ENCODE measurements at places on chromosomes 6 and 20.

DNA sequence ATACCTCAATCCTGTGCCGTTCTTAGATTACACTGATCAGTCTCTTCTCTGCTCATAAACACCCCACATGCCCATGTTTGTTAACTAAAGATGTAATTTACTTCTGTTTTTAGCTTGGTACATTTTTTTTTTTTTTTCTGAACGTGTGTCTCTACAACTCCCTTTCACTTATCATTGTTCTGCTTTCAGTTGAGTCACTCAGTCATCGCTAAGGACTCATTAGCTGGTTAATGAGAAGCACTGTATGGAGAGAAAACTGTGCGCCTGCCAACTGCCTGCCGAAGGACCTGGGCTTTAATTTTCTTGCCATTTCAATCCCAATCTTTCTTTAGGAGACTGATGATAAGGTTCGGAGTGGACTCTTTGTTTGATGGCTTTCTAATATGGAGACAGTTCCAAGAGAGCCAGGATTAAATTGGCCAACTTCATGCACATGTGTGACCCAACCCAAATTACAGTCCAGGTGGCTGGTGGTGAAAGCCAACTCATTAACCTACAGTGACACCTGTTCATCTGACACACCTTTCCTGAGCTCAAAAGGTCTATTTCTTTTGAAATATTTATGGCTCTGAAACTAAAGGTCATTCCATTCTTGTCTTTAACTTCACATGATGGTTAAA lies 334.1 kb downstream of the BCKDHB start:
- DNase-seq = no peak

- DNase-seq = no peak
These were observed 1.3 kb upstream of the MYBL2 start for GRCh38 chr20:43665466-43666176.

- no peak for DNase-seq
These were observed at the start of gene WFDC13 for GRCh38 chr20:45701873-45702272. WFDC13 (plus strand) TSS chr20:45702038; CDS start chr20:45702124, 86 bp downstream.

DNA sequence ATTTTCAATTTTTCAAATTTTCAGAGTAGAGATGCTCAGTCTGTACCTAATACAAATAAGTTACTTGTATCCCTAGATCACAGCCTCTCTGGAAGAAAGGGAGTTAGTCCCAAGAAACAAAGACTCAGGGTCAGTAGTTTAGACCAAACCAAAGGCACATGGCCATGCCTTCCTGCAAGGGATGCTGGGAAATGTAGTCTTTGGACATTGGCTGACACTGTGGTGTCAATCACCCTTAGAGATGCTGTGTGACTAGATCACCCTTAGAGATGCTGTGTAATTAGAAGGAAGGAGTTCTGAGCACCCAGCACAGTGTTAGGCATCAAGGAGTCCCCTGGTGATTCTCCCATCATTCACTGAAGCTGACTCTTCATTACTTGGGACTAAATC lies 202.1 kb downstream of the NFATC2 start:
- DNase-seq = no peak

DNA sequence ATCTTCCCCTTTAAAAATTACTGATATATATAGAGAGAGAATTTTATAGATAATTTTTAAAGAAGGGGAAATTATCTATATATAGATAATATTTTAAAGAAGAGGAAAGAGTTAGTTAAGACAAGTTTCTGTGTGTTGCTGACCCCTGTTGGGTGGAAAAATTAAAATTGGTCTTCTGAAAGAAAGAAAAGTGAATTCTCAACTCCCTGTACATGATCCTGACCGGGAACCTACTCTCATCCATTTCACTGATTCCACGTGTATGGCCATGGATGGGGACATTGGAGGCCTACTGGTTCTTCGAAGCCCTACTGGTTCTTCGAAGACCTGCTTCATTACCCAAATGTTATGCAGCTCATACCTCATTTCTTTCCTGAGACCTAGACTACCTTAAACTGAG lies 53.0 kb upstream of the TCF21 start:
- no peak for DNase-seq

GRCh38 chr6:116003668-116004067 lies 57.0 kb downstream of the FRK start:
- DNase-seq = no peak

GRCh38 chr6:23388086-23388783 lies 737.8 kb upstream of the NRSN1 start:
- DNase-seq = peak; percentile 4

- DNase-seq = no peak
These were observed 392.2 kb upstream of the MARCKS start for GRCh38 chr6:113464960-113465359.

- DNase-seq = no peak
These were observed 119.6 kb upstream of the DOK5 start for GRCh38 chr20:54355631-54356280.

DNA sequence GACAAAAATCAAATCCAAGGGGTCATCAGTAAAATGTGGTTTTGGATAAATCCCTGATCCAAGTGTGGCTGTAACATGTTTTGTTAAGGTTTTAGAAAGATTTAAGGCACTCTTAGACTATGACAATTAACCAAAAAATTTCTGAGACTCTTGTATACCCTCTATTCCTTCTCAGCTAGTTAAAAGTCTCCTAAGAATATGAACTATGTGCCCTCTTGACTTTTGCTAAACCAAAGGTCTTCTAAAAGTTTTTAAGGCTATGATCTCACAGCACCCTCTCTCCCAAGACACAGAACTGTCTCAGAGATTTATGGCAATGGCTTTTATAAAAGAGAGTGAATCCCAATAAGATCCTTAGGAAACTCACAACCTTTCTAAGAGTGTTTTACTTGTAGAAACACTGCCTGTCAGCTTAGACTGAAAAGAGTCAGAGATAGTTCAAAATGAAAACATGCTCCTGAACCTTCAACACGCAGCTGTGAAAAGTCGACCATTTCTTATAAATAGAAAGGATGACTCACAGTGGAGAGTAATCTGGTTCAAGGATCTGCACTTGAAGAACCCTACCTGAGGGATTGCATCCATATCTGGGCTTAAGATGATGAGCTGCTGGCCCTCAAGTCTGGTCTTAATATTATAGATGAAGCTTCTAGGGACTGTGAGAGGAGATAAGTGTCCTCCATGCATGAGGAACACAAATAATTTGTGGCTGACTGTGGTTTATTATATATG lies 388.4 kb upstream of the GJE1 start:
- DNase-seq = no peak

GRCh38 chr20:40008177-40008576 lies 680.9 kb downstream of the MAFB start:
- DNase-seq = no peak

GRCh38 chr6:113190170-113190569 lies 667.0 kb upstream of the MARCKS start:
- no peak for DNase-seq

GRCh38 chr20:54364365-54364764 lies 111.0 kb upstream of the DOK5 start:
- no peak for DNase-seq

- peak; percentile 24 for DNase-seq
These were observed 124.9 kb downstream of the GRM4 start for GRCh38 chr6:34020807-34021553.

DNA sequence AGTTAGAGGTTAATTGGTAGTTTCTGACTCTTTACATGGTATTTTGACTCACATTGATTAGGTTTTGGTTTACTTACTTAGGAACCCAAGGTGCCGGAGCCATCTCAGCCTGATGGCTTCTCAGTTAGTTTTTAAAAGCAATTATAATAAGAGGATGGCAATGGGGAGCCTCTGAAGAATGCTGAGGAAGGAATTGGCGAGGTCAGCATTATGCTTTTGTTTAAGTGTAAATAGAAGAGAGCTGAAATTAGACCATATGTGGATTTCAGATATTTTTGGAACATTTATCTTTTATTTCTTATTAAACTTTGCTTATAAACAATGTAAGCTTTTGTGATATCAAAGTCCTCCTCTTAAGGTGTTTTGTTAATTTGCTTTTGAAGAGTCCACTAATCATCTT lies 77.8 kb downstream of the PLCB4 start:
- no peak for DNase-seq

DNA sequence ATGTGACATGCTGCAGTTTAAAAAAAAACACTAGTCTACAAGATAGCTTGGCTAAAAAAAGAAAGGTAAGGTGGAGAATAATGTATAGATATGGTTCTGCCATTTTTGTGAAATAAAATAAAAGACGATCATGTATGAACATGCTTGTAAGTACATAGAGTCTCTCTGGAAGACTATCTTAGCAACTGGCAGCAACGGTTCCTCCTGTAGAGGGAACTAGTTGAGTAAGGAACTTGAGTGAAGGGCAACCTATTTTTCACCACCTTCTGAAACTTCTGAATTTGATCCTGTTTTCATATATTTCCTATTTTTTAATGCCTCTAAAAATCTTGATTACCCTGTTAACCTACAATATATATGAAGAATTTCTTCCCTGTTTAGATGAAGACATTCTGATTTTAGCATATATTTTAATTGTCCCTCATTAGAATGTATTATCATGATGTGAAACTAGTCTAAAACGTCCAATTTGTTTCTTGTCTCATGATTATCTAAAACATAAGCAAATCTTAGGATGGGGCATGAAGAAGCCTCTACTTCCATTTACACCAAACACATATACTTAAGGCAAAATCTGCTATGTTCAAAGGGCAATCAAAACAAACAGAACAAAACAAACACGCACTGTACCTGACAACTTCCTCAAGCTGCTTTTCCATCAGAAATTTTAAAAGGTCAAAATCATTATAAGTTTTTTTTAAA lies 202.5 kb downstream of the ISM1 start:
- no peak for DNase-seq

DNA sequence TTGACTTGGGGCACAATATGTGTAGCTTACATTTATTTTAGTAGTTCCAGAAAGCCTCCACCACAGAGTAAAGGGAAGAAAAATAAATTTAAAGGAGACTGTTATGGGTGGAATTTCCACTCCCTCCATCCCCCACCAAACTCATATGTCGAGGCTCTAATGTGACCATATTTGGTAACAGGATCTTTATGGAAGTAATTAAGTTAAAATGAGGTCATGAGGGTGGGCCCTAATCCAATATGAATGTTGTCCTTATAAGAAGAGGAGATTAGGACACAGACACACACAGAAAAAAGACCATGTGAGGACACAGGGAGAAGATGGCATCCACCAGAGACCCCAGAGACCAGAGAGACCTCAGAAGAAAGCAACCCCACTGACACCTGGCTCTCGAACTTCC lies 189.7 kb downstream of the EDN1 start:
- no peak for DNase-seq

DNA sequence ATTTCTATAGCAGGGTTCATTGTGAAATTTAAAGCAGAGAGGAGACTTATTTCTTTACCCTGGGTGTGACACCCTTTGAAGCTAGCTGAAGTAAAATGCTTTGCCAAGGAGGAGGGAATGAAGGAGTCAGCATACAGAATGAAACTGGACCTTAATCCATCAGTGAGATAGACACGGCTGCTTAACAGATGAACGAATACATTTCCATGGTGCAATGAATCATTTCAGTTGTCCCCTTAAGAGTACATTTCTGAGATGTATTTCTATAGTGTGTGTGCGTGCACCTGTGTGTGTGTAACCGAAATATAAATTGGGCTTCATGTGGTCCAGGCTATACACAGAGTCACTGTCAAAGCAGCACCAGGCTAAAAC lies 73.8 kb upstream of the CD93 start:
- DNase-seq = no peak

DNA sequence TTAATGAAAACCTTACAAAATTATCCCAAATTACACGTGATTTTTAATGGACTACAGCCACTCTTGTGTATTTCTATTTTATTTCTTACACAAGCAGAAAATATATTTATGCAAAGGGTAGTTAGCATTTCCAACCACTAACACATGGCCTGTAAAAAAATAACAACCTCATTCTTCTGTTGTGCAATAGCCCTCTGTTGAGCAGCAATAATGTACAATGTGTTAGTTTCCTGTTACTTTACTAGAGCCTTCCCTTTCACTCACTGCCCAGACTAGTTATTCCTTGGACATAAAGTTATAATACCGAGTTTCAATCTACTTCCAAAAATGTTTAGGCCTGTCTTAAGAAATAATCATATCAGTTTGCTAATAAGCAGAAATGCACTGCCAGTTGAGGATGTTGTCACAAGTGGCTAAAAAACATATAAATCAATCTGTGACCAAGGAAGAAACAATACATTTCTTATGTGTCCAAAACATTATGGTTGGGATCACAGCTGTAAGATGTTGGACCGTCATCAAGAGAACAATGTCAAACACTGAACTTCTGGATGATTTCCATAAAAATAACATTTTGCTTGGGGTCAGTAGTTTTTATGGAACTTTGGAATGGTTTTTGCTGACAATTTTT lies 73.6 kb upstream of the RNF146 start:
- DNase-seq = no peak

GRCh38 chr6:165685302-165685701 lies 22.3 kb upstream of the PDE10A start:
- DNase-seq = no peak

DNA sequence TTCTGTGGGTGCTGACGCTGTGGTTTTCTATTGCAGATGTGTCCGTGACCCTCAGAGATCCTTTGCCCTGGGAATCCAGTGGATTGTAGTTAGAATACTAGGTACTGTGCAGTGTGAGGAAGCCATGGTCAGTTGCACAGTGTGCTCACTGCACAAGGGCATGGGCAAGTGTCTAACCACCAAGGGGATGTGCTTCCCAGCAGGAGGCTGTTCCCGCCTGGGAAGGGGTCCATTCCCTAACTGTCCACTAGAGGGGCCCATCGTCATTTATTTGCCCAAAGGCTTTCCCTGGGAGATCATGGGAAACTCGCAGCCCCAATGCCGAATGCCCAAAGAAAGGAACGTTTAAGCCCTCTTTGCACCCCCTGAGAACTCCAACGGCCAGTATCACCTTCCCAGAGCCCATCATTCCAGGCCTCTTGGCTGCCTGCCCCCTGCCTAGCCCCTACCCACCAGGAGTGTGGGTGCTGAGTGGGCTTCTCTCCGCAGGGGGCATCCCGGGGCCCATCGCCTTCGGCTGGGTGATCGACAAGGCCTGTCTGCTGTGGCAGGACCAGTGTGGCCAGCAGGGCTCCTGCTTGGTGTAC lies 26.2 kb downstream of the SLCO4A1 start:
- DNase-seq = peak; percentile 68

DNA sequence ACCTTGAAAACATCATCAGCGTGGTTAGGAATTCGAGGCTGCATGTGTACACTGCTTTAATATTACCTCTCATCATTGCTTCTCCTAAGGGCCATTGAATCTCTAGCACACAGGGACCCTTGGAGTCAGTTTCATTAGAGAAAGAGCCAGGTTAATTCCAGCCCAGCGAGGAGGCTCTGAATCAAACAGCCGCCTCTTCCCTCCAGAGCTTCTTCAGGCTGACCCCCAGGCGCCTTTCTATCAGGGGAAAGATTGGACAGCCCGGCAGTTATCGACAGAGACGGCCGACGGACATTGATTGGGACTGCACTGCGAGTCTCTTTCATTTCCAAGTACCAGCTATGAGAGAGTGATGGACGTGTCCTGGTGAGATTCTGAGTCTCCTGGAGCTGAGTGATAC lies 159.2 kb downstream of the ANKRD60 start:
- DNase-seq = no peak

Data from NCI-H146 (cell line).